ENCODE measurements at places on chromosomes 2 and 18.

GRCh38 chr18:6205706-6206105 is 209.0 kb downstream of the L3MBTL4 start:
- no peak for DNase-seq

- no peak for DNase-seq
Measured at GRCh38 chr18:79064228-79064627, 5.0 kb upstream of the ATP9B start.

GRCh38 chr2:219059375-219059724 is 1.4 kb downstream of the IHH start:
- no peak for DNase-seq

DNA sequence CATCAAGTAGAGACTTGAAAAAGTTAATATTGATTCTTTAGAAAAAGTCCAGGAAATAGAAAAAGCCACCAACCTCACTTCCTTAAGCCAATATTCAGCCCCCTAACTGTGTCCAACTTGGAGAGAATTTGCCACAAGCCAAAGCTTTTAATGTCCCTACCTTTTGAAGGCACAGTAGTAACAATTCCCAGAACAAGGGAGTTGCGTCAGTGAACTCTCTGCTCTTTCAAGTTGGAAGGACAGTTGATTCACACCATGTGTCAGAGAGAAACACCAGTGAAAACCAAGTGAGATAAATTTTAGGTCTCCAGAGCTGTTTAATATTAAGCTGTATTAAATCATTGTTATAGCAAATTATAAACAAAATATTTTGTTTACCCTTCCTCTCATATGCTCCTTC is 66.1 kb downstream of the EXOC6B start:
- no peak for DNase-seq

GRCh38 chr2:145412155-145412554 is 892.2 kb upstream of the ZEB2 start:
- no peak for DNase-seq

DNA sequence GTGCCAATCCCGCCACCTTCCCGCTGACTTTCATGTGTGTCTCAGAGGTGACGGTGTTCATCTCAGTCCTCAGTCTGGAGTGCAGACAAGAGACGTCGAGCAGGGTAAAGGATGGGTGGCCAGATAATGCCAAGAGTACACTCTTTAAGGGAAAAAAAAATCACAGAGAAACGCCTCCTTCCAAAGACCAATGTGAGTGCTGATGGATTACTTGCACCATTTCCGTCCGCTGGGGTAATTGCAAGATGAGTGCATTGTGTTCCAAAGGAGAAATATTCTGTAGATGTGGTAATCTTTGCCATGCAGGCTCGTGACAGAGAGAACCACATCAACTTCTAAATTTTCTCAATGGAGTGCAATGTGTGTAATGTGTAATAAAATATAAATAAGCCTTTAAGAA is 81.0 kb downstream of the KLHL29 start:
- DNase-seq: no peak

GRCh38 chr2:74292751-74293150 is 50.5 kb downstream of the SLC4A5 start:
- DNase-seq: no peak

DNA sequence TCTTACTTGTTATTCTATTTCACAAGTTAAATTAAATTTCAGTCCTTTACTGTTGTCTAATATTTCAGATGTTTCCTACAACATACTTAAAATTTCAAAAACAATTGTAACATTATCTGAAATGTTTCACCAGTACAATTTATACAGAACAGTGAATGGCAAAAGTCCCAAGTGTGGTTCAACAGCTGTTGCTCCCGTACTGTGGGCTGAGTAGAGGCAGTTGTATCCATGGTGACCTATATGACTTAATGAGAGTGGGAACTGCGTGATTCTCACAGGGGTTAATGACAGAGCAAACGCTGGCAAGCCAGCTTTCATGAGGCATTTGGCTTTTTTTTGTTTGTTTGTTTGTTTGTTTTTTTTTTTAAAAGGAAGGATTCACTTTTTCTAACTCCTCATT is 5.3 kb upstream of the PLCL1 start:
- no peak for DNase-seq
